ENCODE measurements at places on chromosomes 1 and 21. TPM values are rescaled to one million over a fixed set of nuclear protein-coding genes. Genes with fewer than 3 reads are reported as not detected.

DNA sequence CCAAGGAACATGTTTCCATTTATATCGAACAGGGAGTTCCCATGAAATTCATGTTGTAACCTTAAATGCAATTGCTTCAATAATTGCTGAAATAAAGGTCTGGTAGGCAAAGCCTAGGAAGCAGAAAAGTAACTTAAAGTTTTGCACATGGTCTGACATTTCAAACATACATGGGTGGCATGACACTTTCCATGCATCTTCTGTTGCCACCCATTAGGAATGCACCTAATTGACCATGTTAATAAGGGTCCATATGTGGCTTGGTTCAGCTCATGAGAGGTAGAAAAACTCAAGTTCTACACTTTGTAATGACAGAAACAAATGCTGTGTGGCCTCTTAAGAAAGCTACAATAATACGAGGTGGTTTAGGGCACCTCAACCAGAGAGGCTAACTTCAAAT is 72.0 kb upstream of the GORAB start:
- no peak for DNase-seq

DNA sequence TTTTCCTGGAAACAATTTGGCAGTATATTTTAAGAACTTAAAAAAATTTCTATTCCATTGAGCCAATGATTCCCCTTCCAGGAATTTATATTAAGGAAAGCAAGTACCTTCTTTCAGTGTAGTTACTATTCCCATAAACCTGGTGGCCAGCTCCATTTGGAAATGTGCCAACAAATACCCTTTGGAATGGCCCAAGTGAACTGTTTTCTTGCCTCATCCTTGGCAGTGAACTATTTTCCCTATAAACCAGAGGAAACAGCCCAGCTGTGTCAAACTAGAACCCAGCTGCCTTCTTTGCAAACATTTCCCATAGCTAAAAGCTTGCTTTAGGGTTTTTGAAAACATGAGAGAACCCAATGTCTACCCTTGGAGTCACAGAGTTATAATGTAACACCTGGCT is 496.9 kb downstream of the NEGR1 start:
- no peak for DNase-seq

The S100A8 gene
- total RNA-seq, result 220 TPM

DNA sequence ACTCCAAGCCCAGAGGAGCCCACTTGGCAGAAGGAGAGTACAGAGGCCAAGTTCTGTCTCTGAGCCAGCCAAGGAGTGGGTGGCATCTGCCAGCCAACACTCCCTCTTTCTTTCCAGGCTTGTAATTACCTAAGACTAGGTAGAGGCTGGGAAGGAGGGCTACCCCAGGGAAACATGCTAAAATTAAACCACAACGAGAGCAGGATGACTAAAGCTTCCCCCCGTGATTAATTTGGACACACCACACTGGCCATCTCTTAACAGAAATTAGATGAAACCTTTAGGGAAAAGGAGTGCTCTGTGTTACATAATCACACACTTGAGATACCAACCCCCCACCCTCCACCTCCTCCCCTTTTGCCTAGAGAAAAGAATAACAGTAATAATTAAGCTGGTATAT is 102.1 kb upstream of the ZC3H12A start:
- DNase-seq, result no peak

The S100A14 gene
- not detected for total RNA-seq

- no peak for DNase-seq
Measured at GRCh38 chr1:95652423-95652965, 418.5 kb downstream of the RWDD3 start.

The NBPF15 gene
- total RNA-seq, result 12.0 TPM

The TTC13 gene
- total RNA-seq, result 72.4 TPM

DNA sequence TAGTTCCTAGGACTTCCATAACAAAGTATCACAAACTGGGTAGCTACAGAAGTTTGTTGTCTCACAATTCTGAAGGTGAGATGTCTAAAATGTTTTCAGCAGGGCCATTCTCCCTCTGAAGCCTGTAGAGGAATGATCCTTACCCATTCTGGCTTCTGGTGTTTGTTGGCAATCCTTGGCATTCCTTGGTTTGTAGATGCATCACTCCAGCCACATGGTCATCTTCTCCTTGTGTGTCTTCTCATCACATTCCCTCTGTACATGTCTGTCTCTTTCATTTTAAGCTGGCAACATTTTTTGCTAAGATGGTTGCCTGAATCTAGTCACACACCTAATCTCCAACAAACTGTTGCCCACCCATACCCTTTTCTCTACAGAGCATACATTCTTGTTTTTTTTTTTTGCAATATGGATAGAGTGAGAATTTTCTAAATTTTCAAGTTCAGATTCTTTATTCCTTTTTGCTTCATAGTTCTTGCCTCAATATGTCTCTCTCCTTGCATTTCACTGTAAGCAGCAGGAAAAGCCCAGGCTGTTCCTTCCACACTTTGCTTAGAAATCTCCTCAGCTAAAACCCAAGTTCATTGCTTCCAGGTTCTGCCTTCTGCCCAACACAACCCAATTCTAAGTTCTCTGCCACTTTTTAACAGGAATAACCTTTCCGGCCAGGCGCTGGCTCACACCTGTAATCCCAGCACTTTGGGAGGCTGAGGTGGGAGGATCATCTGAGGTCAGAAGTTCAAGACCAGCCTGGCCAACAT is 18.3 kb downstream of the ZBED6 start:
- no peak for DNase-seq

GRCh38 chr1:101236516-101237228 is at the start of gene S1PR1:
TSS of gene S1PR1 (plus strand) at chr1:101237019. CDS start at chr1:101238985, 1,966 bp downstream.
- DNase-seq, result peak; percentile 85

DNA sequence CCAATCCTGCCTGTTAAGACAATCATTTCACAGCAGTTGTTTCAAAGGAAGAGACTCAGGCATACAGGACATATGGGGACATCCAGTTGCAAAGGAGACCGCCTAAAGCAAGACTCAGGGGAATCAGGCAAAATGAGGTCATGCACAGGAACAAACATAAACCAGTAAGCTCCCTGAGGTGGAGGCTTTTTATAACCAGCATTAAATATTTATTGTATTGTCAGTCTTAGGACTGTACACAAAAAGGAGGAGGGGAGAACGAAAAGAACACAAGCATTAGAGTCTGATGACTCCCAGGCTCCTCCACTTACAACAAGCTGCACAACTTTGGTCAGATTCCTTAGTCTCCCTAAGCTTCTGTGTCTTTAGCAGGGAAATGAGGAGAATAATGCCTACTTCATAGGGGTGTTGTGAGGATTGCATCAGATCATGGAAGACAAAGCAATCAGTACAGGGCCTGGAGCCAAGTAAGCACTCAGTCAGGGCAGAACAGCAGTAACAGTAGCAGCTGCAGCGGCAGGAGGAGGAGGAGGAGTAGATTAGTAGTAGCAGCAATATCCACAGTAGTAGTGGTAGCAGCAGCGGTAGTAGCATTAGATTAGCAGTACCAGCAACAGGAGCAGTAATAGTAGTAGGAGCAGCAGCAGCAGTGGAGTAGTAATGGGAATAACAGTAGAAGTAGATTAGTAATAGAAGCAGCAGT is 54.2 kb upstream of the SPATA6 start:
- no peak for DNase-seq

GRCh38 chr1:77899647-77900320 is 11.4 kb downstream of the NEXN start:
- no peak for DNase-seq

The TLCD4 gene
- not detected for total RNA-seq

GRCh38 chr1:40684669-40685068 is 6.8 kb upstream of the NFYC start:
- DNase-seq, result no peak

DNA sequence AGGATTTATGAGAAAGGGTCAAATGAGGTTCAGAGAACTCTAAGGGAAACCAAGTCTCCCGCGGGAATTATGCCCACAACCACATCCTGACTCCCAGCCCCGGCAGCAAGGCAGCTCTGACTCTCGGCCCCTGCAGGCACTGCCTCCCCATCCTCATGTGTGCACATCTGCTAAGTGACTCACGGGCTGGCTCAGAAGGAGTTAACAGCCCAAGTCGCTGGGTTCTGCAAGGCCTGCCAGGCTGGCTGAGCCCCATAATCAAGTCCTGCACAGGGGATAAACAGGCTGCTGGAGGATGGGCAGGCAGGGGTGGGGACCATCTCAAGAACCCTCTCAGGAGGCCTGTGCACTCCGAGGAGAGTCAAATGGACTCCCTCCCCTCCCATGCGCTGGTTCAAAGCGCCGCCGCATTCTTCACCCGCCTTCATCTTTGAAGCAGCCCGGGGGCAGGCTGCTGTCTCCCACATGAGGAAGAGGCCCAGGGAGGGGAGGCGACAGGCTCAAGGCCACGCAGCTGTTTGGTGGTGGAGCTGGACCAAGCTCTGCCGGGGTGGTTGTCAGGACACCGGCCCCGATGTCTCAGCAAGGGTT is 344.3 kb downstream of the MATN1 start:
- DNase-seq, result no peak

- no peak for DNase-seq
Measured at GRCh38 chr1:192747301-192747700, 61.5 kb upstream of the RGS2 start.

DNA sequence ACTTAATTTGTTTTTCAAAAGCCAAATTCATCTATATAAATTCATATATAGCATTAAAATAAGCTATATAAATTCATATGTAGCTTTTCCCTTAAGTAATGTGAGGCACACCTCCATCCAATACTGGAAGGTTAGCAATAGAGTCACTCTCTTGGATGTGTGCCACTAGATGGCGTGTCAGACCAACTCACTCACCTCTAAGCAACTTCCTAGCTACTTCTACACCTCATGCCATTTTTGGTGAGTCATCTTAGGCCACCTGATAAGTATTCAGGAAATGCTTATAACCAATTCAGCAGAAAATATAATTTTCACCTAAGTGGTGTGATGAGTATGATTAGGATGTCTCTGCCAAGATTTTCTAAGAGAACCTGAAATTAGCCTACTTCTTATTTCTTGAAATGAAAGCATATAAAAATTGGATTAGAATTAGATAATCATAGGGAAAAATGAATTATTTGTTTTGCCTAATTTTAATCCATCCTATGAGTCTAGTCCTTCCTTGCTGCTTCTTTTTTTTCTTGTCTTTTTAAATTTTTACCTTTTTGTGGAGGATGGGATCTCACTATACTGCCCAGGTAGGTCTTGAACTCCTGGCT is 34.4 kb upstream of the TADA1 start:
- DNase-seq, result peak; percentile 93

The SMYD3 gene
- total RNA-seq, result 48.0 TPM

GRCh38 chr1:182615468-182616129 is 11.4 kb upstream of the RGS16 start:
- peak; percentile 75 for DNase-seq

GRCh38 chr1:201739492-201740085 is 89.4 kb upstream of the IPO9 start:
- DNase-seq, result peak; percentile 68

GRCh38 chr1:184745929-184746638 is 8.6 kb downstream of the EDEM3 start:
- no peak for DNase-seq

DNA sequence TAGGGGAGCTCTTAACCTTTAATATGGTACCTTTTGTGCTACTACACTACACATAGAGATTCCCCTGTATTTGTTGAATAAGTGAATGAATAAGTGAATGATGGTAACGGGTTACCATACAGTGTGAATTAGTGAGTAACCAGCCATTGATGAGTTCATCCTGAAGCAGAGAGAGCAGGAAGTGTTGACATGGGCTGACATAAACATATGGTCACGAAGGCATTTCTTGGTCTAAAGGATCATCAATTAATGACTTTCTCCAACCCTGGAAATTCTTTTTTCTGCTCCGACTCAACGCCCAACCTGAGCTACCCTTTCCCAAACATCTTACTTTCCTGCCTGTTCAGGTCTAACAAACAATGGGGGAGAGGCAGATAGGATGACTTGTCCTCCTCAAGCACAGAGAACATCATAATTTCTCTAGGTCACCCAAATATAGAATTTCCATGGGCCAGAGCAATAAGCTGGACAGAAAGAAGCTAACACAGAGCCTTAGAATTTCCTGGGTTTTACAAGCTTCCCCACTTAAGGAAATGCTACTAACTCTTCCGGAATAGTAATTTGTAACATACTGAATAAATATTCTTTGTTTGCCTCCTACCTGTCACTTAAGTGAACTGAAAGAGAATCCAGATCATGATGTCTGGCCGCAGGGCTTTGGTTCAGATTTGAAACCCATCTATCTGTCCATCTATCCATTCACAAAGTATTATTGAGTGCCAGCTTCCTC is 114.7 kb upstream of the NGF start:
- DNase-seq, result no peak

The OR10J1 gene
- not detected for total RNA-seq

GRCh38 chr1:50148142-50148923 is 39.6 kb downstream of the ELAVL4 start:
- no peak for DNase-seq

DNA sequence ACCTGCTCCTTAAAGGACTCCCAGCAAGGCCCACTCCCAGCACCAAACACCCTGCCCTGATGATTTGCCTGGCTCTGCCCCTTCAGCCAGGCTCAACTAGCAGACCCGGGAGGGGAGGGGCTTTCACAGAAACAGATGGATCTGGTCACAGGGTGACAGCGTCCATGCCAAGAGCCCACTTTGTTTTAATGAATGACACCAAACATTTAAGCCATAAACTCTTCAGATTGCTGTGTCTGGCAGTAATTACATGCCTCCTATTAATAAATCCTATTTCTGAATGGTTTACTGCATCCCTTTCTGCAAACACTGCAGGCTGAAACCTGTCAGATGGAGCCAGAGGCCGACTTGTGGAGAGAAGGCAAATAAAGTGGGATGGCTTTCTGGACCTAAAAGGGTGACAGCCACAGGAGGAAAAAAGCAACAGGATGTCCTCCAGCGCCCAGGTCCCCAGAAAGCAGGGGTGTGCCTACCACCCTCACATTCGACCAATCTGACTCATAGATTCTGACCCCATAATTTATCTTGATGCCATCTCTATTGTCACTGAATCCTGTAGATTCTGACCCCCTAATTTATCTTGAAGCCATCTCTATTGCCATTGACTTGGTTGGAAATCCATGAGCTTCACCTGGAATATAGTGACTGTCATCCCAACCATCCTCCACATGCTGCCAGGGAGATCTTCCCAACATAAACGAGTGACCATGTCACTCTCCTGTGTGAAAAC is 200.9 kb downstream of the PLPP3 start:
- DNase-seq, result no peak

DNA sequence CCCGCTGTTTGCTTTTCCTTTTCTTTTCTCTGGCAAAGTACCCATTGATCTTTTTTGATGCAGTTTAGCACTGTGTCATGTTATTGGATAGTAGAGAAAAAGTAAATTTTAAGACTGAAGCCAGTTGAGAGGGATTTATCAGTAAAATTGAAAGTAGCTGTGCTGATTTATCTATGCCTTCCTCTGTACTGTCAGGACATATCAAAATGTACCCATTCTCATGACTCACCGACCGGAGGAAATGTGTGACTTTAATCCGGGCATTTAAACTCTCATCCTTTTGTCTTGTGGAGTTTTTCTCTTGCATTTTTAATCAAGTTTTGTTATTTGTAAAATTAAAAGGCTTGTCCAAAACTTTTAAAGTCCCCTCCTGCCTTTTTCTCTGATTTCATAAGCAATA is 276.6 kb upstream of the FMN2 start:
- no peak for DNase-seq

The HFM1 gene
- total RNA-seq, result 0.86 TPM

DNA sequence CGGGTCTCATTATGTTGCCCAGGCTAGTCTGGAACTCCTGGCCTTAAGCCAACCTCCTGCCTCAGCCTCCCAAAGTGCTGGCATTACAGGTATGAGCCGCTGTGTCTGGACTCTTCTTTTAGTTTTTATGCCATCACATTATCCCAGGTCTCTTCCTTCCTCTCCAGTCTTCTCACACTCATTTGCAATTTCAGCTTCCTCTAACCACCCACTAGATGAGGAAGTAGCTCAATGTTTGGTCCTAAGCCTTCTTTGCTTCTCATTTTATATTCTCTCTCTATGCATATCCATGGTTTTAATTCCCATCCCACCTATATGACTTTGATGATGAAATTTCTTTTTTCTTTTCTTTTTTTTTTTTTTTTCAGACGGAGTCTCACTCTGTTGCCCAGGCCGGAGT is 3.1 kb upstream of the ZBTB8A start:
- DNase-seq, result no peak

All from natural killer cell (primary cell).